Prostate gland (tissue), 2 donors: ENCODE measurements at places on chromosomes 1 and 21.
A peak's percentile ranks its signal among the peaks of the same experiment; 100 is the strongest.

DNA sequence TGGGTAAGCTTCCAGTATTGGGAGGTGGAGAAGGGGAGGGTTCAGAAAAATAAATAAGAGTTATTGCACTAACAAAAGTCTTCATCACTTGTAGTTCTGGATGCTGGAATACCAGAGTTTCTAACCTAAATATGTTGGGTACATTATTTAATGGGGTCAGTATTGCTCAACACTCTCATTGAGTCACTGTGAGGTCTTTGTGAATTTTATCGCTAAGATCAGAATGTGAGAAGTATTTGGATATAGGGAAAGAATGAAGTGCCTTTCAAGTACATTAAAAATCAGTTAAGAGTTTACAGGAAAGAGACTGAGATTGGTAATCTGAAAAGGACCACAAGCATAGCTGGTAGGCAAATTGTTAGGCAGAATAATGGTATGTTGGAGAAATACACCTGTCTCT lies 8.8 kb downstream of the SNRPE start:
- DNase-seq, result no peak

DNA sequence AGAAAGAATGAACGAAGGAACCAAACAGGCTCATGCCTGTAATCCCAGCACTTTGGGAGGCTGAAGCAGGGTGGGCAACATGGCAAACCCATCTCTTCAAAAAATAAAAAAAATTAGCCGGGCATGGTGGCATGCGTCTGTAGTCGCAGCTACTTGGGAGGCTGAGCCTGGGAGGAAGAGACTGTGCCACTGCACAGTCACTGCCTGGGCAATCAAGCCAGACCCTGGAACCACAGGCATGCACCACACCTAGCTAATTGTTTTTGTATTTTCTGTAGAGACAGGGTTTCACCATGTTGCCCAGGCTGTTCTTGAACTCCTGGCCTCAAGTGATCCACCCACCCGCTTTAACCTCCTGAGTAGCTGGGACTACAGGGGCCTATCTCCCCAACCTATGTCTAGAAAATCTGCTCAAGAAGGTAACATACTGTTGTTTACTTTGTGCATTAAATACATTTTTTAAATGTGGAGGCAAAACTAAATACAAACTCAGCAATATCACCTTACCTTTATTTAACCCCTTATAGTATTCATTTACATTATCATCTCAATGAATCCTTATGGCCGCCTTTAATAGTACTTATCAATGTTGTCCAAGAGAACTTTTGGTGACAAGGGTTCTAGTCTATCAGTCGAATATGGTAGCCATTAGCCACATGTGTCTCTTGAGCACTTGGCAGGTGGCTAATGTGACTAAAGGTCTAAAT lies 2.7 kb downstream of the KHDC4 start:
- DNase-seq, result no peak

- no peak for DNase-seq
Measured at GRCh38 chr1:8283058-8283884, 34.6 kb upstream of the SLC45A1 start.

DNA sequence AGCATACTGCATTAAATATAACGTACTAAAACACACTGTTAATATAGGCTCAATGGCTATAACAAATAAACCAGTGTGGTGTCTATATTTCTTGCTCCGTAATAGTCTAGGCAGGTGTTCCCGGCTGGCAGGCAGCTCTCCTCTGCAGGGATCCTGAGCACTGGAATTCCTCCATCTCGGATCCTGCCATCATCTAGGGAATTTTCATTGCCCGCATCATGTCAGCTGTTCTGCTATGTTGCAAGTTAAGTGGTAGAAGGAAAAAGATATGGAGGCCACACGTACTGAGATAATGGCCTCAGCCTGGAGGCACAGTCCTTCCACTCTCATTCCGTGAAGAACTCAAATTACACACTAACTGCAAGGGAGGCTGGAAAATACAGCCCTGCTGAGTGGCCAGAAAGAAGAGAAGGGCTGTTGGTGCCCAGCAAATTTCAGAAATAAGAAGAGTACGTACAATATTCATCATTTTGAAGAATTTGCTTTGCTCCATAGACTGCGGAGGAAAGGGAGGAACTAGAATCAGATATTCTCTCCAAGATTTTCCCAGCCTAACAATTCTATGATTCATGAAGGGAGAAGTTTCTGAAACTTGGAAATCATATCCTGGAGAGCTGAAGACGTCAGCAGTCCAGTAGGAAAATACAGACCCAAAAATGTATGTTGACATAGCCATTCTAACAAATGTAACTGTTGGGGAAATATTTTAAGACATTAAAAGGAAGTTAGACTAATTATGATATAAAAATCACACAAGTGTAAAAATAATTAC lies 263.3 kb downstream of the MRPL39 start:
- no peak for DNase-seq

- DNase-seq, result no peak
Measured at GRCh38 chr1:89484092-89485038, 40.3 kb upstream of the LRRC8B start.

DNA sequence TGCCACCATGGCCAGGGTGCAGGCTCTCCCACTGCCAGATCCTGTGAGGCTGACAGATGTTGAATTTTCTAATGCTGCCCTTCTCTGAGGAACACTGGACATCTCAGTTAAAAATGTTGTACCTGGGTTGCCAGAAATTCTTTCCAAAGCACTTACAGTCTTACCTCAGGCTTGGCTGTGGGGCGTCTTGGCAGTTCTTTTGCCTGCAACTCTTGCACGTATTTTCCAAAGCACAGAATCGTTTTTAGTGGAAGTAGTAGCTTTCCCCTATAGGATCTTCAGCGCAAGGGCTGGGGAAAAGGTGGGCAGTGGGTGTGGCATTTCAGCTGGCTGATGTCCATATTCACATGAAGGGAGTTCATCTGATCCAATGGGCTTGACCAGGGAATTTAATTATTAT lies 53.9 kb downstream of the EDN2 start:
- DNase-seq, result no peak

DNA sequence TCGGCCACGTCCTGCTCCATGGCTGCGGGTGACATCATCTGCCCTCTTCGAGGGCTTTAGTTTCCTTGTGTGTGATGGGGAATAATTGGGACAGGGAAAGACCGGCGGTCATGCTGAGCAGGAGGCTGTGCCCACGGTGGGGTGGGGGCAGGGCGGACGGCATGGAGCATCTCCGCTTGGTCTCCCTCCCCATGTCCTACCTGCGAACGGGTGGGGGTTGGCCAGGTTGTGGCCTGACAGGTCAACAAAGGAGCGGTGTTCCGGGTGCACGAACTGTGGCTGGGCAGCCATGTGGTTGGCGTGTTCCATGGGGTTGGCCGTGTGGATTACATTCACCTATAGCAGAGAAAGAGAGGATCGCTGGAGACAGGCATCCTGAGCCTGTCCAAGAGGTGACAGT lies 80.0 kb downstream of the PIK3CD start:
- no peak for DNase-seq

GRCh38 chr1:27601771-27602461 lies 2.0 kb downstream of the AHDC1 start:
- DNase-seq, result peak; percentile 31

GRCh38 chr1:221689138-221689537 lies 52.8 kb downstream of the DUSP10 start:
- DNase-seq, result no peak

DNA sequence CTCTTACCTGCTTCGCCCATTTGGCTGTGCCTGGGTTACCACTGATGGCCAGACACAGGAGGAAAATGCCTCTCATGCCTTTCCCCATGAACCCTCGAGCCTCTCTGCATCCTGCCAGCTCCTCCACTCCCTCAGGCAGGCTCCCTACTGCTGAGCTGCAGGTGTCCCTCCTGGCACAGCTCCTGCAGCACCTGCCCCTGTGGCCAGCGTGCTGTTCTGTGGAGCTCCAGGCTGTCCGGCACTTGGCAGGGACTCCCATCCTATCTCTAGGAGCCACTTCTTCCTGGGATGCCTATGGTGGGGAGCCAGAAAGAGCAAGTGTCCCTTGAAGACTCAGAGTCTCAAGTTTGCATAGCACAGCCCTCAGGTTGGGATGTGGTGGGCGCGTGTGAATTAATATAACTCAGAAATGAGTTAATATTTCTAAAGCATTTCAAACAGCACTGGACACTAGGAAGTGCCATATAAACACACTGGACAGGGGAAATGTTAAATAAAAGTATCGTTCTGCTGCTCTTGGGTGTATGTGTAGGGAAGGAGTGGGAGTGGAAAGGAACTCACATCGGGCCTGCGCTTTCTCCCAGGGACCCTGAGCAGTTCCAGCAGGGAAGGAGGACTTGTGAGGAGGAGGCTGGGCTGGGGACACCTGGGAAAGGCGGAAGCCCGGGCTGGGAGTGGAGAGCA lies 2.7 kb downstream of the LRRC71 start:
- DNase-seq, result no peak

- DNase-seq, result no peak
Measured at GRCh38 chr1:212381397-212382035, 33.2 kb downstream of the PACC1 start.

GRCh38 chr1:178277793-178278530 lies 184.1 kb downstream of the RASAL2 start:
- no peak for DNase-seq

- peak; percentile 76 for DNase-seq
Measured at GRCh38 chr1:155078469-155079209, at the start of gene EFNA3. Gene EFNA3 (plus strand): TSS chr1:155078837. CDS start chr1:155078942, 105 bp downstream.

- no peak for DNase-seq
Measured at GRCh38 chr21:42679319-42680057, 26.1 kb downstream of the PDE9A start.

GRCh38 chr1:47508702-47509431 lies 71.0 kb downstream of the FOXD2 start:
- DNase-seq, result no peak

GRCh38 chr1:246800756-246801155 lies 76.5 kb downstream of the SCCPDH start:
- no peak for DNase-seq

DNA sequence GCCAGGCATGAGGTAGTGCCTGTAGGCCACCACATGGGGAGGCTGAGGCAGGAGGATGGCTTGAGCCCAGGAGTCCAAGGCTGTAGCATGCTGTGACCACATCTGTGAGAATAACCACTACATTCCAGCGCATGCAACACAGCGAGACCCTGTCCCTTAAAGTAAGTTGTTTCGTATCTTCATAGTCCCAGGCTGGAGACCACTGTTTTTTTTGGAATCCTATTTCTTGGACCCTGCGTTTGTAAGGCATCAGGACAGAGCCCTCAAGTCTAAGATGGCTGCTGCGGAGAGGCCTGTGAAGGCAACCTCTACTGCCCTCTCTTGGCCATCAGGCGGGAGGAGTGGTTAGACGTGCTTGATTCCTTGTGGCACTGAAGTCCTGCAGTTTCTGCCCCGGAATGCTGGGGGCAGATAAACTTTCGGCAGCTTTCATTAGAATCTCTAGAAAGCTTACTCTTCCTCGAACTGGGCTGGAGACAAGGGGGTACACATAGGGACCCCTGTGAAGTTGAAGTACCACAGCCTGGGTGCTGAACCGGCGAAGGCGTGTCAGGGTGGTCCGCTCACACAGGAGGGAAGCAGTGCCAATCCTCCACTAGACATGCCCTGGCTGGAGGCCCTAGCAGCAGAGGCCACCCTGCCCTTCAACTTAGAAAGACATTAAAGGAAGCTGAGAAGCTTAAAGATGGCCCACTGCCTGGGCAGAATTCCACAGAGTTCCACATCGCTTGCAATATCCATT lies 36.6 kb downstream of the RABIF start:
- DNase-seq, result no peak

- DNase-seq, result no peak
Measured at GRCh38 chr1:172351346-172351745, 69.1 kb upstream of the C1orf105 start.

- DNase-seq, result no peak
Measured at GRCh38 chr1:176609556-176610408, 146.8 kb downstream of the PAPPA2 start.

DNA sequence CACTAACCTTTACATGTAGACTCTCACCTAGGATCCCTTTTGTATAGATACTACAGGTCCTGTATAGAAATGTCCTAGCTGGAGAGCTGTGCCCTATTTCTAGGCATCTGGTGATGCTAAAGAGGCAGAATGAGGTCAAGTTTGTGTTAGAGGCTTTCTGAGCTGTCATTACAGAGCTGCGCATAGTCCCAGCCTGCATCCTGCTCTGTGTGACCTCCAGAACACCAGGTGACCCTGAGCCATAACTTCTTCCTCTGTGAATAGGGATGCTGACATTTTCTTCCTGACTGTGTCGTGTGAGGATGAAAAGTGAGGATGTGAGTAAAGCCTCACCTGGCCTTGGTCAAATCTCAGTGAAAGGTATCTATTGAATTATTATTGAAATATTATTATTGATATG lies 66.3 kb downstream of the GLUL start:
- DNase-seq, result no peak

DNA sequence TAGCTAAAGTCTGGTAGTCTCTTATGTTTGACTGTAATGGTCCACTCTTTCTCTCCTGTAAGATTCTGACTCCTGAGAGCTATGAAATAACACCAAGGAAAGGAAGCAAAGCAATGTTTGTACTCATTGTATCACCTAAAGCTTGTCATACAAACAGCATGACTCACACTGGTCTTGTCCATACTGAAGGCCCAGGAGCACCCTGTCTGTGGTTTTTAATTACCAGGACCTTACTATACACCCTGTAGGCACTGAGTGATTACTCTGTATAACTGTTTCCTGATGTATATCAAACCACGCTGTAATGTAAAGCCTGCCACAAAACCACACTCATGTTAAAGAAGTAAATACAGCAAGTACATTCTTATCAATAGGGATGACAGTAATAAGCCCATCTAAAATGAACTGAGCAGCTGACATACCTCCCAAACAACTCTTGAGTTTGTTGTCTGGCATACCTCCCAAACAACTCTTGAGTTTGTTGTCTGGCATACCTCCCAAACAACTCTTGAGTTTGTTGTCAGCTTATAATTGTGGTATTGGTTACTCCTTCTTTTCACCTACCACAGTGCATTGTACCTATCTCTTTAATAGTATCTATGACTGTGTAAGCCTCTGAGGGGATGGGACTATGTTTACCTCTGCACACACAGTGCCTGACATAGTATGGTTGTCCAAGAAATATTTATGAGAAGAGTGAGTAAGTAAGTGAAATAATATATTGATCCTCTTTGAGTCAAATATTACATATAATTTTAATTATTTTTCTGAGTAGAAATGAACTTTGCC lies 11.6 kb upstream of the TNFSF18 start:
- DNase-seq, result no peak

- no peak for DNase-seq
Measured at GRCh38 chr1:45843474-45843905, 40.1 kb downstream of the MAST2 start.

DNA sequence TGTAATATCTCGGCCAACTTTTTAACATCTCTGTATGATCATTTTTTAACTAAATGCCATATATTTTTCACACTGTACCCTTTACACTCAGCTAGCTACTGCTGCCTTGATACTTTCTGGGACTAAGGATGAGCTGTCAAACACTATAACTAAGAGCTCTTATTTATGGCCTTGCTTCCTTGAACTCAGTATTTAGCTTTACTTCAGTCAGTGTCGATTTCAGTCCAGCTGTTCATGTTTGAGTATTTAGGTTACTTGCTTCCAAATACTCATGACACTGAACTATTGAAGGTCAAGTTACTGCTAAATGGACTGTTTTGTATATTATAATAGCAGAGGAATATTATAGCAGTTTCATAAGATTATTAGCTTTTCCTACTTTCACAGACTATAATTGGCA lies 25.9 kb upstream of the USP25 start:
- no peak for DNase-seq
